SJCRH30 (cell line): ENCODE measurements at places on chromosomes 7 and 10. TPM values are rescaled to one million over a fixed set of nuclear protein-coding genes. Genes with fewer than 3 reads are reported as not detected.

DNA sequence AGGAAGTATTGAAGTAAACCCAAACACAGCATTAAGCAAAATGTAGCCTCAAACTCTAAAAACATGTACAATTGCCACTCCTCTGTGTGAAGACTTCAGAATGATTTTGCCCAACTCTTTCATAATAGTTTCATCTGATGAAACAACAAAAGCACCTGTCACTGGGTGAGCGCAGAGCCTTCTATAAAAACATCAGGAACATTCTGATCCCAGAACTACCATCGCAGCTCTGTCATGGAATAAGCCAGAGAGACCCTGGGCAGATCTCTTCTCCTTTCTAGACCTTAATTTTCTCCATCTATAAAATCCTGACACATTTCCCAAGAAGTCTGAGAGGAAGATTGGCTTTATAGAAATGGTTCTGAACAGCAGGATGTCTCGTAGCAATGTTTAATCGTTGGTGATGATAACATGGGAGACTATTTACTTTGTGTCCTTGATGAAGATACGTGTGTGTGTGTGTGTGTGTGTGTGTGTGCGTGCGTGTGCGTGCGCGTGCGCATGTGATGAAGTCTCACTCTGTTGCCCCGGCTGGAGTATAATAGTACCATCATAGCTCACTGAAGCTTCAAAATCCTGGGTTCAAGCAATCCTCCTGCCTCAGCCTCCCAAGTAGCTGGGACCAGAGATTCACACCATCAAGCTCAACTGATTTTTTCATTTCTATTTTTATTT, 198.0 kb downstream of the KIAA1217 start:
- no peaks in the 10 kb centered on the region; the same call in 1 of the 2 replicates for H3K36me3 ChIP-seq
- no peak overlapping the region for H3K4me3 ChIP-seq
- H3K4me1 ChIP-seq, result no peaks in the 10 kb centered on the region
- no peak overlapping the region for H3K27ac ChIP-seq
- no peak for DNase-seq

DNA sequence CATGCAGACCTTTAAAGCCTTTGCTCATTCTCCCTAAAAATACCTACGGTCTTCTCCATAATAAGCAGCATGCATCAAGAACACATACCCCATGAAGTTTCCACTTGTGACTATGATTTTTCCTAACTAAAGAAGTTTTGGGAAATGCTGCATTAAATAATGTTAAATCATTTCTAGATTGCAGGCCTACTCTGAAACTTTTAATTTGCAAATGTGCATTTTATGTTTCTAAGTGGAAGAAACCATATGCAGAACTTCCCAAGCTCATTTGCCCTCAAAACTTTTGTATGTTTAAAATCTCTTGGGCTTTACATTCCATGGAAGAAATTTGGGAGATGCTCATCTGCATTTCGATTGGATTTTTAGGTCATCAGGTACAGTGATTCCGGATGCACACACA, 63.6 kb downstream of the ITGB8 start:
- H3K27ac ChIP-seq, result no peak overlapping the region
- H3K36me3 ChIP-seq, result peaks cover 50% of the 10 kb centered on the region
- 0 out of 2 replicates have a peak, but pooled peaks cover under 1% of the 10 kb centered on the region for H3K4me1 ChIP-seq

- no peak for DNase-seq
- H3K36me3 ChIP-seq, result no peaks in the 10 kb centered on the region
- H3K27me3 ChIP-seq, result no peaks in the 10 kb centered on the region
- H3K4me3 ChIP-seq, result no peak overlapping the region
These were observed 40.0 kb downstream of the SYPL1 start for GRCh38 chr7:106071999-106072714.

- H3K4me3 ChIP-seq, result peak overlapping the region; percentile 61
- DNase-seq, result peak; percentile 82
- peaks cover 46% of the 10 kb centered on the region for H3K4me1 ChIP-seq
- no peaks in the 10 kb centered on the region for H3K27me3 ChIP-seq
- H3K36me3 ChIP-seq, result no peaks in the 10 kb centered on the region
These were observed 880 bp upstream of the ELN start for GRCh38 chr7:74026903-74027682.

- no peak overlapping the region for H3K4me3 ChIP-seq
- H3K4me1 ChIP-seq, result peaks cover 4% of the 10 kb centered on the region
- peaks cover 18% of the 10 kb centered on the region for H3K36me3 ChIP-seq
- no peaks in the 10 kb centered on the region for H3K27me3 ChIP-seq
- no peak for DNase-seq
These were observed 3.3 kb downstream of the PTPN12 start for GRCh38 chr7:77540402-77540822.

The KNDC1 gene
- total RNA-seq, result 1.1 TPM in 1 of 2 replicates, not detected in the other

The PSD gene
- total RNA-seq, result 0.18 and 0.26 TPM in 2 replicates

- no peaks in the 10 kb centered on the region for H3K36me3 ChIP-seq
- no peak overlapping the region for H3K4me3 ChIP-seq
These were observed 22.3 kb downstream of the PALD1 start for GRCh38 chr10:70500812-70501301.

- no peaks in the 10 kb centered on the region; the same call in 1 of the 2 replicates for H3K4me1 ChIP-seq
- H3K27me3 ChIP-seq, result no peaks in the 10 kb centered on the region
- H3K27ac ChIP-seq, result no peak overlapping the region
- DNase-seq, result no peak
These were observed 56.7 kb downstream of the PIP4K2A start for GRCh38 chr10:22657566-22658225.

GRCh38 chr7:121085922-121086321, 97.4 kb downstream of the CPED1 start:
- H3K36me3 ChIP-seq, result no peaks in the 10 kb centered on the region
- DNase-seq, result no peak
- H3K27me3 ChIP-seq, result no peaks in the 10 kb centered on the region
- H3K4me1 ChIP-seq, result peaks cover 52% of the 10 kb centered on the region
- peak overlapping the region; percentile 93 for H3K27ac ChIP-seq
- H3K4me3 ChIP-seq, result no peak overlapping the region

- H3K4me1 ChIP-seq, result peaks cover 33% of the 10 kb centered on the region
- DNase-seq, result no peak
- no peak overlapping the region for H3K27ac ChIP-seq
- H3K27me3 ChIP-seq, result no peaks in the 10 kb centered on the region
These were observed 329.8 kb downstream of the DNAJB6 start for GRCh38 chr7:157666530-157667040.

GRCh38 chr10:11293332-11293731, 275.7 kb downstream of the CELF2 start:
- H3K36me3 ChIP-seq, result peaks cover 55% of the 10 kb centered on the region
- H3K4me3 ChIP-seq, result no peak overlapping the region
- DNase-seq, result no peak
- H3K4me1 ChIP-seq, result no peaks in the 10 kb centered on the region
- H3K27ac ChIP-seq, result no peak overlapping the region

GRCh38 chr10:21662635-21663034, 128.6 kb downstream of the MLLT10 start:
- no peak for DNase-seq
- H3K4me3 ChIP-seq, result no peak overlapping the region
- H3K4me1 ChIP-seq, result no peaks in the 10 kb centered on the region
- H3K27ac ChIP-seq, result no peak overlapping the region
- no peaks in the 10 kb centered on the region for H3K27me3 ChIP-seq

GRCh38 chr10:94344522-94345122, 18.1 kb downstream of the NOC3L start:
- no peaks in the 10 kb centered on the region for H3K4me1 ChIP-seq
- H3K4me3 ChIP-seq, result no peak overlapping the region
- H3K27ac ChIP-seq, result no peak overlapping the region
- peaks cover 37% of the 10 kb centered on the region for H3K36me3 ChIP-seq

The OR6V1 gene
- total RNA-seq, result not detected in 2 replicates

The RBP3 gene
- total RNA-seq, result not detected in 2 replicates

The HYAL4 gene
- not detected in 2 replicates for total RNA-seq

The HERPUD2 gene
- 23.7 and 24.0 TPM in 2 replicates for total RNA-seq

GRCh38 chr10:63266391-63267316, 133.5 kb downstream of the NRBF2 start:
- no peaks in the 10 kb centered on the region for H3K27me3 ChIP-seq
- peak overlapping the region; percentile 97 for H3K27ac ChIP-seq
- no peak for DNase-seq
- peaks cover 17% of the 10 kb centered on the region for H3K4me1 ChIP-seq
